Central memory CD8-positive, alpha-beta T cell (primary cell): ENCODE measurements at places on chromosomes 6 and 20.

GRCh38 chr6:80289727-80290126 is 183.3 kb downstream of the BCKDHB start:
- DNase-seq = no peak
- no peaks in the 10 kb centered on the region for H3K36me3 ChIP-seq
- H3K4me1 ChIP-seq = no peaks in the 10 kb centered on the region
- no peaks in the 10 kb centered on the region for H3K27me3 ChIP-seq
- H3K27ac ChIP-seq = no peak overlapping the region
- H3K4me3 ChIP-seq = no peak overlapping the region

DNA sequence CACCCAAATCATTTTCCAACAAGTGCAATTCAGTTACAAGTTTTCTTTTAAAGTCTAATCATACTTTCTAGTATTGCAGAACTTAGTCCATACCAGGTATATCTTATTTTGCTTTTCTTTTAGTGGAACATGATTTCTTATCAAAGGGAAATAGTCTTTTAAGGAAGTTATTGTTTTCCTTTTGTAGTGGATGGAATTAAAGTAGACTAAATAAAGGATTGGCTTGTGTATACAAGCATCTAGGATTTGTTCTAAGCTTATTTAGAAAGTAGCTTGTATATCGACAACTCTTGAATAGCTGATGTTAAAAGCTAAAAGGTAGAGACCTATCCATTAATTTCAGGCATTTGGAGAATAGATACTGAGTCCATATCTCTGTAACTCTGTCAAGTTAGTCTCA is 14.8 kb downstream of the DCBLD1 start:
- H3K27ac ChIP-seq = no peak overlapping the region
- DNase-seq = no peak
- no peaks in the 10 kb centered on the region for H3K36me3 ChIP-seq
- H3K4me3 ChIP-seq = no peak overlapping the region
- H3K27me3 ChIP-seq = no peaks in the 10 kb centered on the region

GRCh38 chr20:38290829-38291814 is 12.8 kb upstream of the BPI start:
- H3K36me3 ChIP-seq = no peaks in the 10 kb centered on the region
- H3K27ac ChIP-seq = no peak overlapping the region
- no peak overlapping the region for H3K4me3 ChIP-seq

- H3K4me3 ChIP-seq = no peak overlapping the region
- H3K27me3 ChIP-seq = peaks cover 29% of the 10 kb centered on the region
- DNase-seq = no peak
Measured at GRCh38 chr20:56934888-56935287, 305.8 kb downstream of the TFAP2C start.

- DNase-seq = no peak
- no peak overlapping the region for H3K4me3 ChIP-seq
- no peaks in the 10 kb centered on the region for H3K36me3 ChIP-seq
- no peaks in the 10 kb centered on the region for H3K4me1 ChIP-seq
- no peak overlapping the region for H3K27ac ChIP-seq
Measured at GRCh38 chr6:113122060-113122459, 735.1 kb upstream of the MARCKS start.

DNA sequence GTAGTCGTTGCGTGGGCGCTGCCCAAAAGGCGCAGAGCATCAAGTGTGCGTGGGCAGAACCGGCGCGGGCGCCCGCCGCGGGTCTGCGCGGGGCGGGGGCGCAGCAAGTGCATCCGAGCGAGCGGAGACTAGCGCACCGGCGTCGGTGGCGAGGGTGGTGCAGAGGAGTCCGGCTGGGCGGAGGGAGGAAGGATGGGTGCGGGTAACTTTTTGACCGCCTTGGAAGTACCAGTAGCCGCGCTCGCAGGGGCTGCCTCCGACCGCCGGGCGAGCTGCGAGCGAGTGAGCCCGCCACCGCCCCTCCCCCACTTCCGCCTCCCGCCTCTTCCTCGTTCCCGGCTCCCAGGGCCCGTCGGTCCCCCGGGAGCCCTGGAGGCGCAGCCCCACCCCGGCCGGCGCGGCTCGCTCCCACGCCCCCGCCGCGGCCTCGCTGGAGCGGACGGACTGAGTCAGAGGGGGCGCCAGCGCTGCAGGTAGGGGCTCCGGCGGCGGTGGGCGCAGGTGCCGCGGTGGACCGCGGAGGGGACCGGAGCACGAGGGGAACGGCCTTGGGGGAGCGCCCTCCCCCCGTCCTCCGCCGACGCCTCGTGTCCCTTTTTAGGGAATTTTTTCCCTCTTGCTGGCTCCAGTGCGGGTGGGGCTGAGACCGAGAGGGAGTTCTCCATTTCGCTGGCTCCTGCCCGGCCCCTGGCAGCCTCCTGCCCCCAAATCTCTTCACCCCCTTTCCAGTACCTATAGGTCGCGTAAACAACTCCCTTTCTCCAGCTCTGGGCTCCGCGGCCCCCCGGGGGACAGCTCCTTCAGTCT is 1.6 kb upstream of the DBNDD2 start:
- peaks cover 7% of the 10 kb centered on the region for H3K36me3 ChIP-seq
- H3K27me3 ChIP-seq = no peaks in the 10 kb centered on the region
- DNase-seq = no peak
- H3K27ac ChIP-seq = peak overlapping the region; percentile 83
- H3K4me1 ChIP-seq = peaks cover 17% of the 10 kb centered on the region

- H3K27me3 ChIP-seq = no peaks in the 10 kb centered on the region
- H3K27ac ChIP-seq = no peak overlapping the region
- no peak overlapping the region for H3K4me3 ChIP-seq
- H3K4me1 ChIP-seq = peaks cover 5% of the 10 kb centered on the region
- peaks cover 4% of the 10 kb centered on the region for H3K36me3 ChIP-seq
Measured at GRCh38 chr6:119224095-119224701, 125.4 kb downstream of the MAN1A1 start.

GRCh38 chr6:14016432-14016831 is 91.7 kb downstream of the RNF182 start:
- peaks cover 49% of the 10 kb centered on the region for H3K27me3 ChIP-seq
- H3K4me1 ChIP-seq = no peaks in the 10 kb centered on the region
- no peak overlapping the region for H3K4me3 ChIP-seq
- no peaks in the 10 kb centered on the region for H3K36me3 ChIP-seq
- DNase-seq = no peak

GRCh38 chr6:121925534-121926255 is 473.8 kb upstream of the HSF2 start:
- no peak overlapping the region for H3K4me3 ChIP-seq
- no peaks in the 10 kb centered on the region for H3K27me3 ChIP-seq
- H3K36me3 ChIP-seq = no peaks in the 10 kb centered on the region
- no peak for DNase-seq
- H3K4me1 ChIP-seq = no peaks in the 10 kb centered on the region
- H3K27ac ChIP-seq = no peak overlapping the region

- no peak overlapping the region for H3K27ac ChIP-seq
- H3K4me3 ChIP-seq = no peak overlapping the region
- no peaks in the 10 kb centered on the region for H3K4me1 ChIP-seq
Measured at GRCh38 chr20:54123587-54124180, 50.1 kb downstream of the CYP24A1 start.
